WTC11 (cell line): ENCODE measurements at places on chromosomes 11 and 22.

DNA sequence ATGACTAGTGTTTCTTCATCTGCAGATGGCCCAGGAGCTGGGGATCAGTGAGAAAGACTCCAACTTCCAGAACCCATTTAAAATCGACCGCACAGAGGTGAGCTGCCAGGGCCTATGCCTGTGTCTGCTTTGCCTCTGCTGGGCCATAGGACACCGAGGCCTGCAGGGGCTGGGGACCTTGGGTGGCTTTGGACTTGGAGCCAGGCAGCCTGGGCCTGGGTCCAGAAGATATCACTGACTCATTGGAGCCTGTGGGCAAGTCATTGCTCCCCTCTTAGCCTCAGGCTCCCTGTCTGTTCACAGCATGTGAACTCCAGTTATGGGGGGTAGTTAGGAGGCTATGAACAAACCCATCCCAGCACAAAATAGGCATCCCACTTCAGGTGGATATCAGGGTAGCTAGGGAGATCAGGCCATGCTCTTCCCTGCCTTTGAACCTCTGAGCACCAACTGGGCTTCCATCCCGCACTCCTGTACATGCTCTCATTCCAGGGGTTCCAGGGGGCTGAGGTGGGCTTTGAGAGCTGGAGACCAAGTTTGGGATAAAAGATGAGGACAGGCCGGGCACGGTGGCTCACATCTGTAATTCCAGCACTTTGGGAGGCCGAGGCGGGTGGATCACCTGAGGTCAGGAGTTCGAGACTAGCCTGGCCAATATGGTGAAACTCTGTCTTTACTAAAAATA lies 13.4 kb downstream of the CCDC134 start:
- DNase-seq = no peak

DNA sequence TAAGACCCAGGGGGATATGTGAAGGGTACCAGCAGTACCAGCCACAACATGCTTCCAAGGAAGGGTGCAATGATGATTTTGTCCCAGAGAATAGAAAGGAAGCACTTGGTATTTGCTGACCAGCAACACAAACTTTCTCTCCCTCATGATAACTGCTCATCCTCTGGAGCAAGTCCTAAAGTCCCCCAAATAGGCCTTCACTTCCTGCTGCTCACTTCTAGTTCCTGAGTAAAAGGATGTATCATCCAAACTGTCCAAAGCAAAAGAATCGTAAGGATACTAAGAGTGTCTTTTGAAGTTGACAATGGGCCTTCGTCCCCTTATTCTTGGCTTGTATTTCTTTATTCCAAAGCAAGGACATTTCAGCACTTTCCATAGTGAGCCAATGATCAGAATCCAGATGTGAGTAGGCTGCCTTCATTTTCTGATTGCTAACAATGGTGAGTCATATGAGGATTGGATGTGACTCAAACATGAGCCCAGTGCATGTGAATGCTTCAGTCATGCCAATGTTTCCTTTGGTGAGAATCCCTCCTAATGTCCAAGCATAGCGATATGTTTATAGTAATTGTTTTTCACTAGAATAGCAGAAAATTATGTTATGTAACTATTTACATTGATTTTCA lies 243.4 kb upstream of the POU2AF2 start:
- DNase-seq = no peak

GRCh38 chr22:27223317-27224177 lies 566.2 kb downstream of the MIAT start:
- no peak for DNase-seq

DNA sequence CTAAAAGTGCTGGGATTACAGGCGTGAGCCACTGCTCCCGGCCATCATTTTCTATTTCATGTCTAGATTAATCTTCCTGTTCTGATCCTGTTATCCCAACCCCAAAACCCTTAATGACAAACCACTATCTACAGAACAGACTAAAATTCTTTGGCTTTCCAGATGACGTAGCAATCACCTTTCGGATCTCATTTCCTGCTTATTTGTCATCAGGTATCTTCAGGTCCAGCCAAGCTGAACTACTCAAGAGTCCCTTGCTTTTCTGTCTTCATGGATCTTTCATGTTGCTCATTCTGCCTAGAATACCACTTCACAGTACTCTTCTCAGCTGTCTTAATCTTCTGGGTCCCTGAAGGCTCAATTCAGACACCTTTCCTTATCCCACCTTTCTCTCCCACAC lies 27.4 kb upstream of the IPO7 start:
- DNase-seq = no peak

DNA sequence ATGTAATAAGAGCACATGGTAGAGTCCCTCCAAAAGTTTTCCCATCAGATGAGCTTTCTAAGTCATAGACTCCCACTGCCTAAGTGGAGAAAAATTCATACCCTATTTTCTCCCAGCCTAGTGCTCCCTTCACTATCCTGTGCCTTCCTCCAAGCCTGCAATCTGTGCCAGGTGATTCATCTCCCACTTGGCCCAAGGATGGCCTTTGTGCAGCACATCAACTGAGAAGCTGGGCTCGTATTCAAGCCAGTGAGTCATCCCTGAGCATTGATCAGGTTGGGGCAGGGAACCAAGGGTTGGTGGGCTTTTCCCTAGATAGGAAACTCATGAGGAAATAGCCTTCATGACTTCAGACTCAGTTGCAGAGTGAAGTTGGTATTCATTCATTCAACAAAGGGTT lies 64.6 kb downstream of the PANX1 start:
- no peak for DNase-seq

- no peak for DNase-seq
Measured at GRCh38 chr11:101748572-101749344, 165.0 kb upstream of the TRPC6 start.

DNA sequence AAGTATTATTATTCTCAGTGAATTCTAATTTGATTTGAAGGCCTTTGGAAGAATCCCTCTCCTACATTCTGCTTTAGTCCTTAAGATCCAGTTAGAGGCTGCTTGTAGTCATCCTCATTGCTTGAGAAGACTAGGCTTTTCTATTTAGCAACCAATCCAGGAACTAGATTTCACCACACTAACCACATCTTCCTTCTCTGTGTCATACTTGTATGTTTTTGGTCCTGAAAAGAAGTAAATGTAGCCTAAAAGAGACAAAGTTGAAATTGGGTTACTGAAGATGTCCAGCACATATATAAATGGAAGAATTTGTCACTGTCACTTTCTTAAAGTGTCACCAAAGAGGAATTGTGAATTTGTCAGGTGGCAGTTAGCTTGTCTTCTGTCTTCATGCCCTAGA lies 46.6 kb upstream of the MMP7 start:
- no peak for DNase-seq

GRCh38 chr11:78786086-78786485 lies 211.4 kb upstream of the NARS2 start:
- DNase-seq = no peak

DNA sequence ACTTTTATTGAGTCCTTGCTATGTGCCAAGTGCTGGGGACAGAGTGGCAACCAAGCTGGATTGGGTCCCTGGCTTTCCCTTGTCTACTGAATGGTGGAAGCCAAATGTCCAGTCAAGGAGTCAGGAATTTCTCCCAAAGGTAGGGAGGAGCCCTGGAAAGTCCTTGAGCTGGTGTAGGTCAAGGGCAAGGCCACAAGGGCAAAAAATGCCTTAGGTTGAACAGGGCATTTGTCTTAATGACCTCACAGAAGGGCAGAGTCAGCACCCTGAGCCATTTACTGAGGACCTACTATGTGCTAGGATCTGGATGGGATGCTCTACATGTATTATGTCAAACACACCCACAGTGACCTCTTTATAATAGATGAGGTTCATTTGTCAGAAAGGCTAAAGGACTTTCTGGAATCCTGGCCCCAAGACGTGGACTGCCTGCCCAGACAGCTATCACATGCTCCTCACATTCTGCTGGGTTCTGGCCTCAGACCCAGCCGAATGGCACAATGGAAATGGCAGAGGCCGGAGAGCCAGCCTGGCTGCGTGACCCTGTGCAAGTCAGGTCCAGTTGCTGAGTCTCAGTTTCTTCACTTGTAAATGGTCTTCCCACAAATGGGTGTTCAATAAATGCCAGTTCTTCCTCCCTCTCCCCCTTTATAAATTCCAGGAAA lies 17.7 kb downstream of the MOGAT2 start:
- DNase-seq = no peak

- DNase-seq = no peak
Measured at GRCh38 chr11:27290261-27291050, 72.6 kb downstream of the CCDC34 start.

DNA sequence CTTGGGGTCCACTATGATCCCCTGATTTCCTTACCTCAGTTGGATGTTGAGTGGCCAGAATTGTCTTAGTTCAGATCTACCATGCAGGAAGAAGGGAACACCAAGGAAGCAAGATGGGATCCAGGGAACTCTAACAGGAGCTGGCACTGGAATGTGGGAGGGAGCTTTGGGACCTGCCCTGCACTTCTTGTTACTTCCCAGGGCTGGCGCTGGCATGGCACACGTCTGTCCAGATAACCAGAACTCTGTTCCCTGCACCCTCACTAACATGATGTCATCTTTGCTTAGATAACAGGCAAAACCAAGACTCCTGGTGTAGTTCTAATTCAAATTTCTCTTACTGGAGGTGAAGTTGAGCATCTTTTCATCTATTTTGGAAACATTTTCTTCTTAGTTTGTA lies 550.0 kb downstream of the MN1 start:
- no peak for DNase-seq

DNA sequence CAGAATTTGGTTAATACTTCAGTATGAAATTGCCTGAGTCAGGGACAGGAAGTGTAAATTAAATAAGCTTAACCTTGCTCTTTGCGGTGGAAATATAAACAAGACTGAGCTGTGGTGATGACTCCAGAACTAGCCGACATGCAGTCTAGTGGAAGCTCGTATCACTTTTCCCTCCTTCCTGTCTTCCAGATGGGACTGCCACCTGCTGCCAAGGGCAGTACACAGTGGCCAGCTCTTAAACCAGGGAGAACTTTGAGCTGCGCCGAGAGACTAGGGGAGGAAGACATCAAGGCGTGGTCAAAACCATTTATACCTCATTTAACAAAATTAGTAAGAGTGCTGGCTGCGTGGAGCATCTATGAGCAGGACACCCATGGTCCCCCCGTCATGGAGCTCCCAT lies 31.3 kb upstream of the CTTN start:
- DNase-seq = no peak
